ENCODE measurements at places on chromosomes 13 and 19. TPM values are rescaled to one million over a fixed set of nuclear protein-coding genes. Genes with fewer than 3 reads are reported as not detected.

DNA sequence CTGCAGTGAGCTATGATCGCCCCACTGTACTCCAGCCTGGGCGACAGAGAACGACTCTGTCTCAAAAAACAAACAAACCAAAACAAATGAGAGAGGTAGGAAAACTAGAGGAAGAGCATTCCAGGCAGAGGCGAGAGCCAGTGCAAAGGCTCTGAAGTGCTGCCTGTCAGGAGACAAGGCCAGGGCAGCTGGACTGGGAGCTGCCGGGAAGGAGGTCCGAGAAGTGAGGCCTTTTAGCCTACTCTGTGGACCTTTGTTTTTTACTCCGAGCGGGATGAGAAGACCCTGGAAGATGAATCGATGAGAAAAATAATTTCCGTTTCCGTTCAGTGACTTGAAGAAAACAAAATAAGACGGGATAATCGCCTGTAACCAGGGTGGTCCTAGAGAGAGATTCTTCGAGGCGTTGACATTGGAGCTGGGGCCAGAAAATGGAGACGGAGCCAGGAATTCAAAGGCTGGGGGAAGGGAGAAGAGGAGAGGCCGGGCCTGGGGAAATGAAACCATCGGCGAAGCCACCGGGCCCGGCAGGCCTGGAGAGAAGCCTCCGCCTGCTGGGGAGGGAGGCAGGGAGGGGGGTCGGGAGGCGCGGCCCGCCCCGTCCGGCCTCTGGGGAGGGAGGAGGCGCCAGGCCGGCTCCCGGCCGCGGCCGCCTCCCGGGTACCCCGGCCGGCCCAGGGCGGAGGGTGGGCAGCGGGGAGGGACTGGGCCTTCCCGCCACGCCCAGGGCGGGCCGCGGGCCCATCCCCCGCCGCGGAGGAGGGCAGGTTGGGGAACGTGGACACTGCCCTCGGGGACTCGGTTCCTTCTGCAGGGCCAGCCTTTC is 7.8 kb upstream of the SERTAD1 start:
- DNase-seq: peak; percentile 91

The AMH gene
- total RNA-seq: 0.89 TPM

GRCh38 chr13:75687150-75687763 is 51.1 kb downstream of the LMO7 start:
- DNase-seq: no peak

DNA sequence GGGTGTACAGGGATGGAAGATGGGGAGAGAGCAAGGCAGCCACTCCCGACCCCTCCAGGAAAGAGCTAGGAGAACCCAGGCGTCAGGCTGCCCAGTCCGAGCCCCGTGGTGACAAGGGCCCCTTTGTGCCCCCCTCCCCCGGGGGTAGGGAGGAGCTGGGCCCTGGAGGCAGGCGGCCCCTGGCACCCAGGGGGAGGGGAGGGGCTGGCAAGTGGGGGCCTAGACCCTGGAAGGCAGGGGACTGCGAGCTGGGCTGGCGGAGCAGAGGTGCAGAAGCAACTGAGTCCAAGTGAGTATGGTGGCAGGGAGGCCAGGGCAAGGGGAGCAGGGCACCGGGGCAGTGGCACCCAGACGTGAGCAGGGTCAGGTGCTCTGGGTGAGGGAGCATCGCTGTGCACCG is at the start of gene MAG:
MAG (plus strand) TSS at position 246 of the 400 bp plus-strand sequence. CDS start 3,248 bp downstream, outside the sequence.
- peak; percentile 41 for DNase-seq

DNA sequence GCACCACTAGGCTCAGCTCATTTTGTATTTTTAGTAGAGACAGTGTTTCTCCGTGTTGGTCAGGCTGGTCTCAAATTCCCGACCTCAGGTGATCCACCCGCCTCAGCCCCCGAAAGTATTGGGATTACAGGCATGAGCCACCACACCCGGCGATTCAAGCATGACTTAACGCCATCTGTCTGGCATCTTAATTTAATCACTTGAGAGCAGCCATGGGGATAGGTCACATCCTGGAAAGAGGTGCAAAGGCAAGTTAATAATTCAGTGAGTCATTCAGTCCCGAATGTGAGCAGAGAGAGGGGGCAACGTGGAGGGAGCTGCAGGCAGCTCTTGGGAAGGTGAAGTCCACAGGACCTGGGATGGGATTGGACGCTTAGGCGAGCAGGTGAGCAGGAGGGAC is 31.7 kb upstream of the USP29 start:
- DNase-seq: no peak

- peak; percentile 95 for DNase-seq
Observed at GRCh38 chr19:2282062-2282861, at the start of gene PEAK3. TSS of gene PEAK3 (minus strand) at chr19:2282175. CDS start at chr19:2280931, 1,244 bp downstream.

DNA sequence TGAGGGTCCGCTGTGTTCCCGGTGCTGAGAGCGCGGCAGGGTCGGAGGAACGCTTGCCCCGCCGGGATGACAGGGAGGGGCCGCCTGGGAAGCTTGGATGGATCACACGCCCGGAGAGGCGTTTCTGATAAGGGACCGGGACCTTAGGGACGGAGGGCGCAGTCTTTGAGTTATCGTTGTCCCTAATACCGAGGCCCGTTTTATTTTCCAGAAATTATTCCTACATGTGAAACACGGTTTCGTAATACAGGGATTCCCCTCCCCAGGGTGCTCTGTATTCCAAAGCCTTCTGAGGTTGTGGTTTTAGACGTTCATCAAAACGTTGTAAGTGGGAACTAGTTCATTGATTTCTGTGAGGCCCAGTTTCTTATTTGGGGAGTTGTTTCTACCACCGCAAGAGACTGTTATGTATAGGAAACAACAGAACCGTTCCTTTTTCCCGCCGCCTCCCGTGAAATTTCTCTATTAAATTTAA is 752 bp downstream of the PDCD5 start:
- no peak for DNase-seq
